ENCODE measurements at places on chromosomes 12 and 14. TPM values are rescaled to one million over a fixed set of nuclear protein-coding genes. Genes with fewer than 3 reads are reported as not detected.

The GUCY2C gene
- total RNA-seq = under 0.01 TPM

The GALNT8 gene
- total RNA-seq = not detected

The ATN1 gene
- 34.4 TPM for total RNA-seq

The KRT71 gene
- not detected for total RNA-seq

The TOMM20L gene
- total RNA-seq = not detected

The IAPP gene
- total RNA-seq = not detected

The PTPRO gene
- 0.33 TPM for total RNA-seq

The C14orf132 gene
- total RNA-seq = 5.7 TPM

Data from mesangial cell (primary cell).